Activated T-helper 2 cell treated with anti-CD3 and anti-CD28 coated beads, Interferon-gamma antibody, Interleukin-2, Interleukin-4, amounts not matched to agents 10 μg/mL and 5 μg/mL and 100 μg/mL, durations not matched to agents 14 hours and 24 hours and 36 hours (primary cell): ENCODE measurements at places on chromosomes 1 and 21.

DNA sequence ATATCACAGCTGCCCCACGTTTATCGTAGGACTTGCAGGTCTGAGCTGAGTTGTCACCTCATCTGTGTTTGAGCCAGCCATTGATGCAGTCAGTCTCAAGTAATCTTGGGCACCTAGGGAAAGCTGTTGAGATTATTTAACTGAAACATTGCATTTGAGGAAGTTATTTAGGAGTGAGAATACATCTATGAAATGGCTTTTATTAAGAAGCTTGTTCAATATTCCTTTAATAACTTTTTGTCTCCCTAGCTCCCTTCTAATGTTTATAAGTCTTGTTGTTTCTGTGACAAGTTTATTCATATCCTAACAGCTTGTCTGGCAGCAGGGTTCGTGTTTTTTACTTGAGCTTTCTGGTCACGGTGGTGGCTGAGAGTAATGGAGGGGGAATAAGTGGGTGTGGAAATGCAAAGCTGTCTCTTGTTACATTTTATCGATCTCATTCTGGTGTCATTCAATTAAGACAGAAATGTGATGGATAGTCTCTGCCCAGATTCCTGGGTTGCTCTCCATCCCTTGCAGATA lies 555.9 kb downstream of the USP25 start:
- no peak overlapping the region for H3K4me3 ChIP-seq
- no peaks in the 10 kb centered on the region for H3K27me3 ChIP-seq
- H3K4me1 ChIP-seq = no peaks in the 10 kb centered on the region
- no peaks in the 10 kb centered on the region for H3K36me3 ChIP-seq

DNA sequence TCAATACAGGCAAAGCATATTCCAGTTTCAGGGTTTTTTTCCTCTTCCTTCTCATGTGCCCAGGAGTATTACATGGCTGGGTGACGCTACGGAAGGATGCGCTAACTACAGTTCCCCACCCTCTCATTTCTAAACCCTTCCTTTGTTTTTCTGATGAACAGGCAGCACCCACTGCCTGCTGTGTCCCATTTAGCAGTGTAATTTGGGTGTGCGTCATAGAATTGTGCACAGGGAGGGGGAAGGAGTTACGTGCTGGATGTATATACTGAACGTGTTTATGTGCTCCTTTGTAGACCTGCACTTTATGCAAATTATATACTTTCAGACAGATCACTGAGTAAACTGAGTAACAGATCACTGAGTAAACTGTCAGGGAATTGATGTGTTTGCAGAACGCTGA lies 44.5 kb downstream of the ELAPOR1 start:
- H3K36me3 ChIP-seq = no peaks in the 10 kb centered on the region
- H3K27me3 ChIP-seq = peaks cover 18% of the 10 kb centered on the region
- peaks cover 18% of the 10 kb centered on the region for H3K4me1 ChIP-seq
- H3K4me3 ChIP-seq = no peak overlapping the region
- no peak for DNase-seq

DNA sequence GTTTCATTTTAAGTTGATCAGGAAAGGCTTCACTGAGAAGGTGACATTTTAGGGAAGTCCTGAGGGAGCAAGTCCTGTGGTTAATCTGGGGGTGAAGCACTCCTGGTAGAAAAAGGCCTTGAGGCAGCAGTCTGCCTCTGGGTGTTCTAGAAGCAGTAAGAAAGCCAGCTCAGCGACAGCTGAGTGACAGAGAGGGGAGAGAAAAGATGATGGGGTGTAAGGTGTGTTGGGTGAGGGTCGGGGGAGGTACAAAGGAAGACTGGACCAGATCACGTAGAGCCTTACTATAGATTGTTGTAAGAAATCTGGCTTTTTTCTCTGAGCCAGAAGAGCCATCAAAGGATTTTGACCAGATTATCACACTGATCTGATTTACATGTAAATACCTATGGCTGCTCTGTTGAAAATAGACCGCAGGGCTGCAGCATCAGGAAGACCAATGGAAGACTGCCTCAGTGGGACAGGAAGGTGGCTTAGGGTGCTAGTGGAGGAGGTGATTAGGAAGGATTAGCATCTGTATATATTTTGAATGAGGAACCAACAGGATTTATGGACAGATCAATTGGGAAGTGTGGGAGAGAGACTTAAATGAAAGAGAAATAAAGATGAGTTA lies 131.2 kb downstream of the CDC7 start:
- no peaks in the 10 kb centered on the region for H3K27me3 ChIP-seq
- DNase-seq = no peak
- no peak overlapping the region for H3K4me3 ChIP-seq
- H3K27ac ChIP-seq = no peak overlapping the region

DNA sequence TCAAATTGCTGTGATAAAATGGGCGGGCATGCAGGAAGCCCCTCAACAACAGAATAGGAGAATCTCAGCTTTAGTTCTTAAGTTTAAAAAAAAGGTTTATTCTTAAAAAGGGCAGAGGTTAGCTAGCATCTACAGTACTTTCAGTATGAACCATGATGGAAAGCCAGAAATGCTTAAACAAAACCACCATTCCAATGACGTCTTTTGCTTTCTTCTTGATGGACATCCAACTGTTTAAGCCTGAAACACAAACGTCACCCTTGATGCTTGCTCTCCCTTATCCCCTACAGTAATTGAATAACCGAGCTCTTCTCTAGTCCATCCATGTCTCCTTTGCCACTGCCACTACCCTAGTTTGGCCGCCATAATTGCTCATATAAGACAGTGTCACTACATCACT lies 25.7 kb downstream of the TAF5L start:
- peaks cover 68% of the 10 kb centered on the region for H3K36me3 ChIP-seq
- H3K4me1 ChIP-seq = peaks cover 18% of the 10 kb centered on the region
- H3K27me3 ChIP-seq = no peaks in the 10 kb centered on the region
- no peak for DNase-seq

- H3K27ac ChIP-seq = no peak overlapping the region
- H3K36me3 ChIP-seq = no peaks in the 10 kb centered on the region
- no peak overlapping the region for H3K4me3 ChIP-seq
- H3K4me1 ChIP-seq = peaks cover 5% of the 10 kb centered on the region
- H3K27me3 ChIP-seq = no peaks in the 10 kb centered on the region
- no peak for DNase-seq
These were observed 65.4 kb downstream of the TIAM1 start for GRCh38 chr21:31278511-31279130.

GRCh38 chr1:111880881-111881837 lies 108.3 kb downstream of the KCND3 start:
- no peak for DNase-seq
- H3K27me3 ChIP-seq = peaks cover 11% of the 10 kb centered on the region
- no peaks in the 10 kb centered on the region for H3K4me1 ChIP-seq
- H3K36me3 ChIP-seq = no peaks in the 10 kb centered on the region

- no peak for DNase-seq
- no peak overlapping the region for H3K27ac ChIP-seq
- H3K4me3 ChIP-seq = no peak overlapping the region
- H3K27me3 ChIP-seq = peaks cover 16% of the 10 kb centered on the region
- no peaks in the 10 kb centered on the region for H3K4me1 ChIP-seq
- H3K36me3 ChIP-seq = no peaks in the 10 kb centered on the region
These were observed 49.8 kb downstream of the GIPC2 start for GRCh38 chr1:78095593-78095992.

DNA sequence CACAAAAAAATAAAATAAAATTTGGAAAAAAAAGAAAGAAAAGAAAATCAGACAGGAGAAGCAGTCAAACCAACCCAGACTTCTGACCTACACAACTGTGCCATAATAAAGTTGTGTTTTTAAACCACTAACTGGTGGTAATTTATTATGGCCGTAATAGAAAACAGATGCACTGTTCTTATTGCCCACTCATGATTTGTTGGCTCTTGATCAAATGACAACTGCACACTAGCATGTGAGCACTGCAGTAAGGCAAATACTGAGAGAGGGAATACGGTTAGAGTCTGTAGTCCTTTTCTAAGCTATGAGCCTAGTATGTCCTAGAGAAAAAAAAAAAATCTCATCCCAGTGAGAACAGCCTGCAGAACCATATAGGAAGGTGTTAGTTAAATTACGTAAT lies 61.2 kb upstream of the TNR start:
- H3K4me1 ChIP-seq = no peaks in the 10 kb centered on the region
- no peak for DNase-seq
- H3K27ac ChIP-seq = no peak overlapping the region
- H3K27me3 ChIP-seq = no peaks in the 10 kb centered on the region
- no peaks in the 10 kb centered on the region for H3K36me3 ChIP-seq
- no peak overlapping the region for H3K4me3 ChIP-seq
